Natural killer cell treated with Interleukin-12 subunit alpha and Interleukin-12 subunit beta and Interleukin-15 and Interleukin-18, amount 100 ng/mL, for 72 hours (primary cell): ENCODE measurements at places on chromosomes 4 and X. TPM values are rescaled to one million over a fixed set of nuclear protein-coding genes. Genes with fewer than 3 reads are reported as not detected.
A peak's percentile ranks its signal among the peaks of the same experiment; 100 is the strongest.

- no peak for DNase-seq
- no peak overlapping the region for H3K27ac ChIP-seq
- H3K27me3 ChIP-seq: no peaks in the 10 kb centered on the region
- no peaks in the 10 kb centered on the region for H3K36me3 ChIP-seq
- H3K4me1 ChIP-seq: no peaks in the 10 kb centered on the region
These were observed 313.1 kb downstream of the STK32B start for GRCh38 chr4:5364406-5364805.

DNA sequence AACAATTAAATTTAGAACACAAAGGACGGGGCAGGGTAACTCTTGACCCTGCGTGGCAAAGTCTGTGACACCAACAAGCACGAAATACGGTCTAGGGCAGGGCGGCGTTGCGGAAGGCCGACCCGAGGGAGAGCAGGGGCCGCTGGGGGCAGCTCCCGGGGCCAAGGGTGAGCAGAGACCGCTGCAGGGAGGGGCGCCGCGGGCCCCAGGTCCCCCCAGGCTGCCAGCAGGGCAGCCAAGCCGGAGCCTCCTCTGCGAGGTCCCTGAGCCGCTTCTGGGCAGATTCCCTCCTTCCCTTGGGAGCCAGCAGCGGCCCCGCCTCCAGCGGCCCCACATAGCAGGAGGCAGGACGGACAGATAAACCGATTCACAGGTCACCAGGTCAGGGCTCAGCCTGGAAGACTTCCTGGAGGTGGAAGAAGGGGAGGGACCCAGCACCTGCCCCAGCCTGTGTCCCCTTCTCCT, 90.2 kb downstream of the FAM53A start:
- H3K27me3 ChIP-seq: peaks cover 15% of the 10 kb centered on the region
- DNase-seq: no peak
- H3K36me3 ChIP-seq: peaks cover 19% of the 10 kb centered on the region
- H3K27ac ChIP-seq: no peak overlapping the region

- H3K4me3 ChIP-seq: peak overlapping the region; percentile 60
- peaks cover 5% of the 10 kb centered on the region for H3K36me3 ChIP-seq
- peaks cover 33% of the 10 kb centered on the region for H3K4me1 ChIP-seq
- no peak for DNase-seq
- no peaks in the 10 kb centered on the region for H3K27me3 ChIP-seq
These were observed 14.8 kb downstream of the GPR34 start for GRCh38 chrX:41703574-41704029.

- H3K36me3 ChIP-seq: peaks cover 10% of the 10 kb centered on the region
- no peak overlapping the region for H3K27ac ChIP-seq
- no peaks in the 10 kb centered on the region for H3K27me3 ChIP-seq
- no peak for DNase-seq
These were observed 57.3 kb downstream of the SEPTIN11 start for GRCh38 chr4:77006753-77007353.

- no peak overlapping the region for H3K27ac ChIP-seq
- H3K4me3 ChIP-seq: no peak overlapping the region
- H3K4me1 ChIP-seq: peaks cover 38% of the 10 kb centered on the region
- peaks cover 47% of the 10 kb centered on the region for H3K36me3 ChIP-seq
- H3K27me3 ChIP-seq: no peaks in the 10 kb centered on the region
These were observed 176.4 kb downstream of the PTTG2 start for GRCh38 chr4:38136604-38137003.

GRCh38 chr4:4368809-4369580, 17.9 kb upstream of the NSG1 start:
- H3K4me3 ChIP-seq: no peak overlapping the region
- no peak for DNase-seq
- H3K27me3 ChIP-seq: peaks cover 7% of the 10 kb centered on the region
- no peaks in the 10 kb centered on the region for H3K4me1 ChIP-seq

DNA sequence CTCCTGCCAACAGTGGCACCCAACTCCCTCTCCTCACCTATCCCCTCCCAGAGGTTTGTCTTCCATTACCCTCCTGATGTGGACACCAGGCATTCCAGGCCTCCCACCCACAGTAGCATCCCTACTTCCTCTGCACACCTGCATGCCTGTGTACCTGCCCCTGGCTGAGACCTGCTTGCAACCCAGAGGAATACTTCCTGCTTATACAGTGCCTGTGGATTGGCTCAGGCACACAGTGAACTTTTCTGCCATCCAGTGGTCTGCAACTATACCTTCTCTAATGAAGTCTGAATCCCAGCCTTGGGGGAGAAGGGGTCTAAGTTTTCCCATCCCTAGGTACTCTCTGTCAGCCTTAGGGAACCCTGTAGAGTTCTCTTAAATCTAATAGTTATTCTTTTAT, 169.9 kb downstream of the IQCM start:
- H3K27me3 ChIP-seq: no peaks in the 10 kb centered on the region
- no peaks in the 10 kb centered on the region for H3K36me3 ChIP-seq
- no peak overlapping the region for H3K4me3 ChIP-seq
- H3K27ac ChIP-seq: no peak overlapping the region
- H3K4me1 ChIP-seq: no peaks in the 10 kb centered on the region
- DNase-seq: no peak

GRCh38 chrX:155998116-155998515, 620 bp downstream of the IL9R start:
- H3K27me3 ChIP-seq: no peaks in the 10 kb centered on the region
- no peak for DNase-seq
- no peak overlapping the region for H3K27ac ChIP-seq
- peak overlapping the region; percentile 38 for H3K4me3 ChIP-seq
- peaks cover 23% of the 10 kb centered on the region for H3K4me1 ChIP-seq

- no peaks in the 10 kb centered on the region for H3K4me1 ChIP-seq
- H3K36me3 ChIP-seq: no peaks in the 10 kb centered on the region
- no peak for DNase-seq
- H3K27me3 ChIP-seq: no peaks in the 10 kb centered on the region
- H3K27ac ChIP-seq: no peak overlapping the region
These were observed 593.7 kb upstream of the BOD1L1 start for GRCh38 chr4:14221176-14221575.

DNA sequence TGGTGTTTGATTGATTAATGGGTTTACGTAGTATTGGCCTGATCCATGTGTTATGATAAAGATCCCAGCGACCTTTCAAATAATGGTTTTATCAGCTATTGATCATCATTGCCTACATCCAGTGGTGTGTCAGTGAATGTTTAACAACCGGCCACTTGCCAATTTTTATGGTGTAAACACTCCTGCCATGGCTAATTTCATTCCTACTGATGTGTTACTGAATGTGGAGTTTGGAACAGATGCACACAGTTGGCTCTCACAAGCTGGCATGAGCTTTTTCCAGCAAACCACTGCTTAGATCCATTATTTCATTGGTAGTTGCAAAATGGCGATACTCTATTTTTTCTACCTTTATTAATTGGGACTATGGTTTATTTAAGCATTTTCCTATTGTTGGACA, 139.9 kb downstream of the REPS2 start:
- H3K4me1 ChIP-seq: no peaks in the 10 kb centered on the region
- no peak overlapping the region for H3K4me3 ChIP-seq
- no peak overlapping the region for H3K27ac ChIP-seq
- H3K27me3 ChIP-seq: peaks cover 21% of the 10 kb centered on the region
- no peak for DNase-seq
- no peaks in the 10 kb centered on the region for H3K36me3 ChIP-seq

GRCh38 chr4:171594293-171594692, 218.9 kb upstream of the GALNTL6 start:
- peaks cover 6% of the 10 kb centered on the region for H3K36me3 ChIP-seq
- H3K27ac ChIP-seq: no peak overlapping the region
- DNase-seq: no peak

DNA sequence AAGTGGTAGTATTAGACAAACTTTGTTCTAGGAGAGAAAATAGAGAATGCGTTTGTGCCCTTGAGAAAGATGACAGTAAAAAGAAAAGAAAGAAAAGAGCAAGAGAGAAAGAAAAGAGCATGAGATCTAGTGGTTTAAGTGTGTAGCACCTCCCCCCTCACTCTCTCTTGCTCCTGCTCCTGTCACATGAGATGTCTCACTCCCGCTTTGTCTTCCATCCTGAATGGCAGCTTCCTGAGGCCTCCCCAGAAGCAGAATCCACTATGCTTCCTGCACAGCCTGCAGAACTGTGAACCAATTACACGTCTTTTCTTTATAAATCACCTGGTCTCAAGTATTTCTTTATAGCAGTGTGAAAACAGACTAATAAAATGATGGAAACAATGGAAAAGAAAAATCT, 499.6 kb downstream of the ACTRT1 start:
- no peaks in the 10 kb centered on the region for H3K4me1 ChIP-seq
- H3K4me3 ChIP-seq: no peak overlapping the region
- H3K27me3 ChIP-seq: no peaks in the 10 kb centered on the region
- no peaks in the 10 kb centered on the region for H3K36me3 ChIP-seq
- no peak for DNase-seq

- peaks cover 27% of the 10 kb centered on the region for H3K4me1 ChIP-seq
These were observed at the start of gene SULT1B1 for GRCh38 chr4:69760455-69760854. SULT1B1 (minus strand) TSS chr4:69760620; CDS start chr4:69755217, 5,403 bp downstream.

GRCh38 chr4:16860516-16860915, 37.9 kb downstream of the LDB2 start:
- no peak for DNase-seq
- no peaks in the 10 kb centered on the region for H3K27me3 ChIP-seq
- no peak overlapping the region for H3K4me3 ChIP-seq
- no peaks in the 10 kb centered on the region for H3K36me3 ChIP-seq
- no peak overlapping the region for H3K27ac ChIP-seq

DNA sequence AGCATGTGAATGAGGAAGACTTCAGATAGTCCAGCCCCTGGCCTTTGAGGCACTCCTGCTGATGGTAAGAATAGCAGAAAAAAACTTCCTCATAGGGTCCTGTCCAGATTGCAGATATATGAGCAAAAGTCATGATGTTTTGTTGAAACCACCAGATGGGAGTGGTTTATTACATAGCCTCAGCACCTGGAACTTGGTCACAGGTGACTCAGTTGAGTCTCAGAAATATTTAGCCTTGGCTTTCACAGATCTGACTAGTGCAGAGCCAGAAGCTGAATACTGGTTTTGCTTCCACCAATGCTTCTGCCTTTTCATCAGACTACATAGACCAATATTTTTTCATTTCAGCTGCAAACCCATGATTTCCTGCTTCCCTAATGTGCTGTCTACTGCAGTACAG, 994.9 kb upstream of the SLIT2 start:
- no peak overlapping the region for H3K27ac ChIP-seq
- H3K27me3 ChIP-seq: no peaks in the 10 kb centered on the region
- H3K36me3 ChIP-seq: no peaks in the 10 kb centered on the region

DNA sequence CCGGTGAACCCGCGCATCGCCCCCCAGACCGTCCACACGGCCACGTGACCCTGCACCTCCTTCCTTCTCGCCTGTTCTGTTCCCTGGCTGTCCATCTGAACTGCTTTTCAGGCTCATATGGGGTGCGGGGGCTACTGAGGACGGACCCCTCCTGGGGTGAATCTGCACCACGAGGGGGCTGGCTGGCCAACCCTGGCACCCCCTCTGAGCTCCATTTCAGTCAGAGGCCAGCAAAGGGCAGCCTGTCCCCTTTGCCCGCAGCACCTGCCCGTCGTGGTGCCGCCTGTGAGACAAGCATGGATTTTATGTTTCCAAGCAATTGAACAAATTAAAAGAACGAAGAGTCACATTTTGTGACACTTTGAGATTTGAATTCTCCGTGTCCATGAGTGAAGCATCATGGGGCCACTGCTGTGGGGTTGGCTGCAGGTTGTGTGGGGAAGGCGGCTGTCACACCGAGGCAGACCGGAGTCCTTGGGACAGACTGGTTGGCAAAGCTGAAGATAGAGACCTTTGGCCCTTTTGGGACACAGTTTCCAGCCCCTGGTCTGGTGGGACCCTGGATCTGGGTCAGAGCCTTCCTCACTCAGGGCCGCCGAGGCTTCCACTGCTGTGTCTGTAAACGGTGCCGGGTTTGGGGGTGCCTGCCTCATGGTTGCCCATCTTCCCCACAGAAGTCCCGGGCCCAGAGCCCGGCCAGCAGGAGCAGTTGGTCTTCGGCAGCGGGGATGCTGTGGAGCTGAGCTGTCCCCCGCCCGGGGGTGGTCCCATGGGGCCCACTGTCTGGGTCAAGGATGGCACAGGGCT, 5.7 kb downstream of the FGFR3 start:
- H3K27me3 ChIP-seq: no peaks in the 10 kb centered on the region
- no peak for DNase-seq
- no peaks in the 10 kb centered on the region for H3K4me1 ChIP-seq
- no peaks in the 10 kb centered on the region for H3K36me3 ChIP-seq

DNA sequence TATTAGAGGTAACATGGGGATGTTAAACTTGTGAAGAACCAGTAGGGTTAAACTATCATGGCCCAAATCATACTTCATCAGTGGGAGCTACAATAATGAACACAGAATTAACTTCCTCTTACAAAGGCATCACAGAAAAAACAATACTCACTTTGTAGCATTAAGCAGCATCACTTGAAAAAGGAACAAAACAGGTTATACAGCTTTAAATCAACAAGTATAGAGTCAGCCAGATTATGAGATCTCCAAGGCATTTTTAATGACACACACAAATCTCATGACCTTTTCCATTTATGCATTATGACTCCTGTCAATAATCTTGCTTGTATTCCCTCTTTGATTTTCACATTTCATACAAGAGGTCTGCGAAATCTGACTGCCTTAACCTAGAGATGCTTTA, 18.3 kb downstream of the FBXL5 start:
- no peaks in the 10 kb centered on the region for H3K27me3 ChIP-seq
- H3K36me3 ChIP-seq: peaks cover 15% of the 10 kb centered on the region
- DNase-seq: no peak
- H3K27ac ChIP-seq: no peak overlapping the region

- DNase-seq: no peak
- no peaks in the 10 kb centered on the region for H3K36me3 ChIP-seq
- H3K27ac ChIP-seq: no peak overlapping the region
- no peaks in the 10 kb centered on the region for H3K4me1 ChIP-seq
These were observed 300.8 kb downstream of the PCDH7 start for GRCh38 chr4:31021008-31021407.

DNA sequence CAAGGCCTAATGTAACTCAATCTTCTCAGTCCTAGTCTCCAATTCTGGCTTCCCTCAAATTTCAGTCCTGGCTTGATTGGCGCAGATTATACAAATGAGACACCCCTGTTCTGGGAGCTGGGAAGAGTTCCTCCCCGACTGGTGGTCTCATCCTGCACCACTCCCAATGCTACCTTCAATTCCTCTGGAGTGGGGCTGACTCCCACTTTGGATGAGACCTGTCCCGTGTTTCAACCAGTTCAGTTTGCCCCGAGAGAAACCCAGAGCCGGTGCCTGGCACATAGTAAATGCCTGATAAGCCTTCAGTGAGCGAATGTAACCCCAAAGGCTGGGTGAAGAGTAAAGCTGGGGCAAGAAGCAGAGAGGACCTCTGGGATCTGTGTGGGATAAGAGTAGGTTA, 4.0 kb upstream of the SYP start:
- H3K27ac ChIP-seq: no peak overlapping the region
- H3K4me3 ChIP-seq: no peak overlapping the region
- no peak for DNase-seq
- H3K27me3 ChIP-seq: peaks cover 4% of the 10 kb centered on the region
- H3K4me1 ChIP-seq: peaks cover 8% of the 10 kb centered on the region
- H3K36me3 ChIP-seq: no peaks in the 10 kb centered on the region

FGFBP2 gene
- 12.4 TPM for total RNA-seq

HSFX4 gene
- not detected for total RNA-seq

CLDN34 gene
- not detected for total RNA-seq

NFXL1 gene
- 21.9 TPM for total RNA-seq

GPC4 gene
- not detected for total RNA-seq

GYPA gene
- not detected for total RNA-seq

ZAR1 gene
- not detected for total RNA-seq

AP1AR gene
- 21.0 TPM for total RNA-seq

RBMXL3 gene
- total RNA-seq: not detected
